ENCODE measurements at places on chromosomes 1 and 21.

GRCh38 chr1:75952016-75952415, 19.8 kb upstream of the ASB17 start:
- no peak for DNase-seq

DNA sequence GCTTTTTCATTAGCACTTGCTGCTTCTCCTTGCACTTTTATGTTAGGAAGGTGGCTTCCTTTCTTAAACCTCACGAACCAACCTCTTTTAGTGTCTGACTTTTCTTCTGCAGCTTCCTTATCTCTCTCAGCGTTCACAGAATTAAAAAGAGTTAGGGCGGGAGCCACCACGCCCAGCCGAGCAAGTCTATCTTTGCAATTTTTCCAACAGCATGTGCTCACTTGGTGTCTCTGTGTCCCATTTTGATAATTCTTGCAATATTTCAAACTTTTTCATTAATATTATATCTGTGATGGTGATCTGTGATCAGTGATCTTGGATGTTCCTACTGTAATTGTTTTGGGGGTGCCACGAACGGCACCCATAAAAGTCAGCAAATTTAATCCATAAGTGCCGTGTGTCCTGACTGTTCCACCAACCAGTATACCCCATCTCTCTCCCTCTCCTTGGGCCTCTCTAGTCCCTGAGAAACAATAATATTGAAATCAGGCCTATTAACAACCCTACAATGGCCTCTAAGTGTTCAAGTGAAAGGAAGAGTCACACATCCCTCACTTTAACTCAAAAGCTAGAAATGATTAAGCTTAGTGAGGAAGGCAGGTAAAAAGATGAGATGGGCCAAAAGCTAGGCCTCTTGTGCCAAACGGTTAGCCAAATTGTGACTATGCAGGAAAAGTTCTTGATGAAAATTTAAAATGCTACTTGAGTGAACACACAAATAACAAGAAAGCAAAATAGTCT, 15.9 kb upstream of the ITPKB start:
- DNase-seq, result peak; percentile 50

GRCh38 chr1:201094832-201095231, 17.4 kb downstream of the CACNA1S start:
- no peak for DNase-seq

- no peak for DNase-seq
Measured at GRCh38 chr1:238152119-238152518, 261.4 kb upstream of the ZP4 start.

- peak; percentile 43 for DNase-seq
Measured at GRCh38 chr1:2921970-2922686, 99.1 kb upstream of the ACTRT2 start.

DNA sequence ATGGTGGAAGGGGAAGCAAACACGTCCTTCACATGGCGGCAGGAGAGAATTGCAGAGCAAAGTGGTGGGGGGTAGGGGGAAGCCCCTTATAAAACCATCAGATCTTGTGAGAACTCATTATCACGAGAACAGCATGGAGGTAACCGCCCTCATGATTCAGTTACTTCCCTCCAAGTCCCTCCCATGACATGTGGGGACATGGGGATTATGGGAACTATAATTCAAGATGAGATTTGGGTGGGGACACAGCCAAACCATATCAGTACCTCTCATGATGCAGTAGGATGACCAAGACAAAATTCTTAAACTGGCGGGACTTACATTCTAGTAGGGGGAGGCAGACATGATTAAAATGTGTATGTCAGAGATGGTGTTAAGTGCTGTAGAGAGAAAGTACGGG, 38.8 kb downstream of the WNT4 start:
- DNase-seq, result no peak

- DNase-seq, result peak; percentile 75
Measured at GRCh38 chr1:207752456-207752998, 673 bp downstream of the CD46 start.

DNA sequence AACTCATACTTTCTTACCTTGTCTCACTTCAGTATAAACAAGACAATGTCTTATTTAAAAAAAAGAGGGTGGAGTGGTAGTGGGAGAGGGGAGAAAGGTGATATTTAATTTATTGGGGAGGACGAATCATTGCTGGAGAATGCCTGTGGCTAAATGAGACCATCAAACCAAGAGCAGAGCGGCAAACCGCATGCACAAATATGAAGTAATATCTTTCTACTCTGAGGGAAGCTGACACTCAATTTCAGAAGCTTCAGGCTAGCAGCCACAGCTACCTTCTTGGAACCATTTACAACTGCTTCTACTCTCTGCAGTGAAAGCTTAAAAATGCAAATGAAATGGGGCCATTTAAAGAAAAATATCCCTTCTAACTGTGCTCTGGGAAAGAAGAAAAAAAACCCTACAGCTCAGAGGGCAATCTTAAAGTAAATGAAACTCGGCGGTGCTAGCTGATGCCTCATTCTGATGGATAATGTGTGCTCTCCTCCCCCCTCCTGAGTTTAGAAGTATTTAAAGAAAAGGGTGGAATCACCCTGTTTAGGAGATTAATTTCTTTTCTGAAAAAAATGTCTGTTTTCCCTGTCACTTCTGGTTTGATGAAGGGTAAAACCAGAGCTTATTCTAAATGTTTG, 178.2 kb upstream of the CAMK1G start:
- DNase-seq, result no peak

- DNase-seq, result no peak
Measured at GRCh38 chr1:116738673-116739370, 15.4 kb upstream of the CD2 start.

- DNase-seq, result no peak
Measured at GRCh38 chr1:231390071-231390470, 32.0 kb downstream of the EGLN1 start.

GRCh38 chr1:53956308-53957168, 10.4 kb downstream of the LRRC42 start:
- DNase-seq, result no peak

- DNase-seq, result no peak
Measured at GRCh38 chr1:181485287-181486097, 2.2 kb downstream of the CACNA1E start.

DNA sequence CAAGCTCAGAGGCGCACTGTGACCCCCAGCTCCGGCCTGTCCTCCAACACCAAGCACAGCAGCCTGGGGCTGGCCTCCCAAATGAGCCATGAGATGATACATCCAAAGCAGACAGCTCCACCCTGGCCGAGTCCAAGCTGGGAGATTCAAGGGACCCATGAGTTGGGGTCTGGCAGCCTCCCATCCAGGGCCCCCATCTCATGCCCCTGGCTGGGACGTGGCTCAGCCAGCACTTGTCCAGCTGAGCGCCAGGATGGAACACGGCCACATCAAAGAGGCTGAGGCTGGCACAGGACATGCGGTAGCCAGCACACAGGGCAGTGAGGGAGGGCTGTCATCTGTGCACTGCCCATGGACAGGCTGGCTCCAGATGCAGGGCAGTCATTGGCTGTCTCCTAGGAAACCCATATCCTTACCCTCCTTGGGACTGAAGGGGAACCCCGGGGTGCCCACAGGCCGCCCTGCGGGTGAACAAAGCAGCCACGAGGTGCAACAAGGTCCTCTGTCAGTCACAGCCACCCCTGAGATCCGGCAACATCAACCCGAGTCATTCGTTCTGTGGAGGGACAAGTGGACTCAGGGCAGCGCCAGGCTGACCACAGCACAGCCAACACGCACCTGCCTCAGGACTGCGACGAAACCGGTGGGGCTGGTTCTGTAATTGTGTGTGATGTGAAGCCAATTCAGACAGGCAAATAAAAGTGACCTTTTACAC, 29.1 kb downstream of the SLC19A1 start:
- no peak for DNase-seq

DNA sequence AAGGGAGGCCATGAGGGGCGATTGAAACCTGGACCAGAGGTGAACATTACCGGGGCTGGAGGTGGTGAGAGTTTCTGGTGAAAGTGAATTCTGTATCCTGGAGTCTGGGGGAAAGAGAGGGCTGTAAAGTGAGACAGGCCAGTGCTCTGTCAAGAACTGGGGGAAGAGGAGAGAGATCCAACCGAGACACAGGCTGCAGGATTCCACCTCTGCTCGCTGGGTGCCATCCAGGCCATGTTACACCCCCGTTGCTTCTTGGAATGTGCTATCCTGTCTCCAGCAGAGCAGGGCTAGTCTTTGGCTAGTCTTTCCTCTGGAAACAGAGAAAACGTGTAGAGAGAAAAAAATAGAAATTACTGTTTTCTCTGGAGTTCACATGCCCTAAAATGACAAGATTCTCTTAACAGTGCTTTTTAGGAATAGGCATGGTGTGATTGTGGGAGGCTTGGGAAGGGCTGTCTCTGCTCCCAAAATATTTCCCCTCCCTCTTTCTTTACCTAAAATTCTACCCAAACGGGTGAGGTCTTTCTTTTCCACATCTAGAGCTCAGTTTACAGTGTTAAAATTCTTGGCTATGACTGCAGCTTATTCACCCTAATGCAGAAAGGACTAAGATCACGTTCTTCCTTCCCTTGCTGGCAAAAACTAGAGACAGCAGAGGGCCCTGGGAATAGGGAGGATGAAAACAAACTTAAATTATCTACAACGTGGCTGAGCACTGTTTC, 16.5 kb upstream of the OVAAL start:
- DNase-seq, result no peak

DNA sequence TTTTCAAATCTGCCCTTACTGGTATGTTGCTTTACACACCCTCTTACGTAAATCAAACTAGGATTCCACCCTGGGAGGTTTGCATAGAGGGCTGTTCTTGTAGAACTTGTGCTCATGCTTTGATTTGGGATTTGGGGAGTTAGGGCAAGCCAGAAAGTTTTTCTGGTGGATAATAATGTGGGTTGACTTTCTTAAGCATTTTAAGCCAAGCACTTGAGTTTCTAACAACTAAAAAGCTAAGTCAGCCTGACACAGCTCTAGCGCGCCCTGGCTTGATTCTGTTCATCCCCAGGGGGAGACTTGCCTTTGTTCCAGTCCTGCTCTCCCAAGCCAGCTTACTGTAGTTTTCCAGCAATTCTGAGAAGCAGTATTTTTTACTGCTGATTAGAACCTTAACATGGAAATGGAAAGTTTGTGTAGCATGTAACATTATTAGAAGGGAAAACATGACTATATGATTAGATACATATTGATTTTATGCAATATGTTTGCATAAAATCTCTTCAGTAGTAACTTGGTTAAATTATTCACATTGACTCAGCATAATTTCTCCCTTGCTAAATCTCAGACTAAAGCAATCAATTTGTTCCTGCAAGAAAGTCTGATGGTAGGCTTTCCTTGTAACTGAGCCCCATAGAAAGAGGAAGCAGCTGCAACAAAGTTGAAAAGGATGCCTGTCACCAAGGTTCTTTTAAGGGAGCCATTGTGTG, 11.0 kb upstream of the PGD start:
- DNase-seq, result no peak

DNA sequence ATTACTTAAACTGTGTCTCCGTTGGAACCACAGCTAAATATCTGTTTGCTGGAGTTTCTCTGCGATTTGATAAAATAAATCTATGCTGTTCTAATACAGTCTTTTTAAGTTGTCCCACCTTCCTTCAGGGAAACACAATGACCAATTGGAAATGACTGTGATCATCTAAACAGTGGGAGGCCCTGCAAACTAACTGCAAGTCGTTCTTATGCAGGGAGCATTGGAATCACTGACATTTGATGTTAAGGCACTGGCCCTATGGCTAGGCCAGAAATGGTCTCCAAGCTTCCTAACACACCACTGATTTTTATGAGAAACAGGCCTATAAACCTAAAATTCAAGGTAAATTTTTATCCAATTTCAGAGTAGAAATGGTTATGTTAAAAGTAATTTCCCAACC, 645.2 kb downstream of the LMO4 start:
- DNase-seq, result no peak

DNA sequence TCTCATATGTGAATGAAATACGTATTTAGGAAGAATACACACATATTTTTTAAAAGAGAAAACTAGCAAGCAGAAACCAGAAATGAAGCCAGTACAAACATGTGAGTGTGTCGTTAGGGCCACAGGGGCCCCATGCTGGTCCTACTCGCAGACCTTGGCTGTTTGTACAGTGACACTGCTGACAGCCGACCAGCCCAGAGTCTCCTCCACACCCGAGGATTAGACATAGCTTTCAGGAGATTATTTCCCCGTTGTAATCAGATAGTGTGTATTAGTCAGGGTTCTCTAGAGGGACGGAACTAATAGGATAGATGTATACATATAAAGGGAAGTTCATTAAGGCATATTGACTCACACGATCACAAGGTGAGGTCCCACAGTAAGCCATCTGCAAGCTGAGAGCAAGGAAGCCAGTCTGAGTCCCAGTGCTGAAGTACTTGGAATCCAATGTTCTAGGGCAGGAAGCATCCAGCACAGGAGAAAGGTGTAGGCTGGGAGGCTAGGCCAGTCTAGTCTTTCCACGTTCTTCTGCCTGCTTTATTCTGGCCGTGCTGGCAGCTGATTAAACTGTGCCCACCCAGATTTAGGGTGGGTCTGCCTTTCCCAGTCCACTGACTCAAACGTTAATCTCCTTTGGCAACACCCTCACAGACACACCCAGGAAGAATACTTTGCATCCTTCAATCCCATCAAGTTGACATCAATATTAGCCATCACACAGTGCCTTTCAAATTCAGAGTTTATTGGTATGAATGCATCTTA, 51.2 kb downstream of the DIP2A start:
- no peak for DNase-seq

- no peak for DNase-seq
Measured at GRCh38 chr1:103256490-103256889, 148.2 kb upstream of the COL11A1 start.

DNA sequence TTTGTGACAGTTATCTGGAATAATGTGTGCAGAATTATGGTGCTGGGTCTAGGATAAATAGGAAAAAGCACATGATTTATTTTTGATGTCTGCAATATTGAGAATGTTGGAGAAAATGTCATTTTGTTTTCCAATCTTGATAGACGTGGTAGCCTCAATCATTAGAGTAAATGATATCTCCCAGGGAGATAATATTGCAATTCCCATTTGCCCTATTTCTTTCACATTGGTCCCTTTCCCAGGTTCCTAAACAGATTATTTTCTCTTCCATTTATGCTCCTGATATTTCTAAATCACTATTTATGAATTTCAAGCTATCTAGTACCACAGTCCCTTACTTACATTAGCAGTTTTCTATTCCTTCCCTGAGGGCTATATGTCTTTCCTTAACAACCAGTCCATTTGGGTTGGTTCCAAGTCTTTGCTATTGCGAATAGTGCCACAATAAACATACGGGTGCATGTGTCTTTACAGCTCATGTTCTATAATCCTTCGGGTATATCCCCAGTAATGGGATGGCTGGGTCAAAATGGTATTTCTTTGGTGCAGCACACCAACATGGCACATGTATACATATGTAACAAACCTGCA, 447.3 kb downstream of the PLA2G4A start:
- no peak for DNase-seq

DNA sequence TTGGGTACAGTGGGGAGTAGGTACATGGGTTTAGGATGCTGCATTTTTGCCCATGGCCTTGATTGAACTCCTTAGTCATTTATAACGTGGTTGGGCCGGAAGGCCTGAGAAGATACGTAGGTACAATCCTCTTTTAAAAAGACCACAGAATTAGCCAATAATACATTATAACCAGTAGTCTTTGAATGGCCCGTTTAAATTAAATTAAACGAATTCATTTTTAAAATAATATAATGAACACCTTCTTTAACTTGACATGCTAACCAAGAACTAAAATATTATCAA, 20.1 kb upstream of the ADAR start:
- no peak for DNase-seq

- DNase-seq, result no peak
Measured at GRCh38 chr21:42079939-42080787, 9.0 kb downstream of the UMODL1 start.

GRCh38 chr1:223386013-223386412, 7.2 kb upstream of the CCDC185 start:
- DNase-seq, result no peak

GRCh38 chr1:183559061-183559460, 31.2 kb downstream of the NCF2 start:
- DNase-seq, result no peak

GRCh38 chr1:100718581-100718980, 961 bp upstream of the VCAM1 start:
- no peak for DNase-seq
